ENCODE measurements at places on chromosomes 4 and X. TPM values are rescaled to one million over a fixed set of nuclear protein-coding genes. Genes with fewer than 3 reads are reported as not detected.

The EPHA5 gene
- total RNA-seq, result not detected

The HPGD gene
- not detected for total RNA-seq

The PLS3 gene
- total RNA-seq, result 138 TPM

The XKRX gene
- 1.4 TPM for total RNA-seq

The CYP2U1 gene
- 6.4 TPM for total RNA-seq

The HEPH gene
- total RNA-seq, result 168 TPM

The KIF4A gene
- 77.6 TPM for total RNA-seq

The ADH7 gene
- total RNA-seq, result not detected

The RPS3A gene
- 9,356 TPM for total RNA-seq

The ZFP42 gene
- 36.4 TPM for total RNA-seq

The AFM gene
- not detected for total RNA-seq

The IL2 gene
- not detected for total RNA-seq

The SH2D1A gene
- not detected for total RNA-seq

The HHIP gene
- total RNA-seq, result not detected

The TMPRSS11E gene
- not detected for total RNA-seq

The TREX2 gene
- total RNA-seq, result not detected

The CTAG1A gene
- total RNA-seq, result not detected

The ENPP6 gene
- not detected for total RNA-seq

The PABPC5 gene
- 5.0 TPM for total RNA-seq

The LRAT gene
- 0.94 TPM for total RNA-seq

The CPLX1 gene
- total RNA-seq, result not detected

The GAB1 gene
- total RNA-seq, result 31.3 TPM

The TKTL2 gene
- not detected for total RNA-seq

The AWAT2 gene
- not detected for total RNA-seq

The NOX1 gene
- total RNA-seq, result not detected

The CSAG1 gene
- not detected for total RNA-seq

The SMIM31 gene
- total RNA-seq, result not detected

The ELF2 gene
- 44.3 TPM for total RNA-seq

The ANKRD37 gene
- 12.5 TPM for total RNA-seq

The MAGEB1 gene
- total RNA-seq, result not detected

The KLF3 gene
- total RNA-seq, result 24.8 TPM

The MAP7D2 gene
- total RNA-seq, result 2.6 TPM

The CENPC gene
- 48.4 TPM for total RNA-seq

The ITGB1BP2 gene
- total RNA-seq, result 0.99 TPM

Measured in neural progenitor cell (in vitro differentiated cells).